ENCODE measurements at places on chromosomes 7 and 10.

GRCh38 chr7:23207021-23207420 lies 25.2 kb downstream of the NUP42 start:
- no peak for DNase-seq

DNA sequence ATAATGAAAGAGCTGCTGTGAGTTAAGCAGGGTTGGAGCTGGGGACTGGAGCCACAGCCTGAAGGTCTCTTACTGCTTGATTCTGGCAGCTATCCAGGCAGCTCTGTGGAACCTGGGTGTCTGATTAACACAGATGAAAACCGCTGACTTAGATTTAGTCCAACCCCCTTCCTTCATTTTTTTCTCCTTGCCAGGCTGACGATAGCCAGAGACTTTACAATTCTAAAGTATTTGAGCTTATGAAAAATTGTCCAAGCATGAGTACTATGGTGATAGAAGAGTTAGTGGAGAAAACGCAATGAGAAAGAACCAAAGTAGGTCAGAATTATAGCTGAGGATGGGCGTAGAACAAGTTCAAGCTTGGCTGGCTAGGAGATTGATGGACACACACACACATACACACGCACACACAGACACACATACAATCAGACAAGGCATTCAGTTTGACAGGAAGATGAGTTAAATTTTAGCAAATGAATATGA lies 13.5 kb upstream of the GPR85 start:
- no peak for DNase-seq

- no peak for DNase-seq
These were observed 54.7 kb downstream of the STEAP1B start for GRCh38 chr7:22445140-22445743.

DNA sequence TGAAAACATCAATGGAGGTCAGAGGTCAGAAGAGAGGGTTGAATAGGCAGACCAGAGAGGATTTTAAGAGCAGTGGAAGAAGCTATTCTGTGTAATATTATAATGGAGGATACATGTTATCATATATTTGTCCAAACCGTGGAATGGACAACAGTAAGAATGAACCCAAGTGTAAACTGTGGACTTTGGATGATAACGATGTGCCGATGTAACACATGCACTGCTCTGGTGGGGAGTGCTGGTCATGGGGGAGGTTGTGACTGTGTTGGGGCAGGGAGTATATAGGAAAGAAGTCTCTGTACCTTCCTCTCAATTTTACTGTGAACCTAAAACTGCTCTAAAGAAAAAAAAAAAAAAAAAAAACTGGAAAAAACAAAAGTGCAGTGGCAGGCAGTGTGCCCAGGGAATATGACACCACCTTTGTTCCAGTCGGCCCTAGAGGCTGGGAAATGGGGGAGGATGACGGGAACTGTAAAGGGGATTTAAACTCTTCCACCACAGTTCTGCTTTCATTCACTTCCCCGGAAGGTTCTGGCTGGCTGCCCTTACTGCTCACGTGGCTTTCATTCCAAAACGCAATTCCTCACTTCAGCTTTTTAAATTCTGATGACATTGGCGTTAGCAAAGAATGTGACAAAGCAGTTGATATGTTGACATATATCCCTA lies 113.7 kb upstream of the ANKRD1 start:
- no peak for DNase-seq

DNA sequence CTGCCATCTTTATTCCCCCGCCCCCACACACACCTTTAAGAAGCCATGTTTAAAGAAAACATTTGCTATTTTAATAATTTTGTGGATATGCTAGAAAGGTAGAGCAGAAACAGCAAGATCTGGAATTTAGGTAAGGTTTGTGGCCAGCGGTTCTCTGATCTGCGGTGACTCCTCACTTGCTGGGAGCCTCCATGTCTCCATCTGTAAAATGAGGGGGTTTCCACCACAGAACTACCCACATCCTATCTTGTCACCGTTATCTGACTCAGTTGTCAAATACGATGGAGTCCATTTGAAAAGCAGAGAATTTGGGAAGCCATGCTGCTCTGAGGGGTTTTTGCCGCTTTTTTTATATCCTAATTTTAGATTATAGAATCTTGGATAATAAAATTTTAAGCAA lies 23.3 kb downstream of the MACC1 start:
- DNase-seq, result no peak

DNA sequence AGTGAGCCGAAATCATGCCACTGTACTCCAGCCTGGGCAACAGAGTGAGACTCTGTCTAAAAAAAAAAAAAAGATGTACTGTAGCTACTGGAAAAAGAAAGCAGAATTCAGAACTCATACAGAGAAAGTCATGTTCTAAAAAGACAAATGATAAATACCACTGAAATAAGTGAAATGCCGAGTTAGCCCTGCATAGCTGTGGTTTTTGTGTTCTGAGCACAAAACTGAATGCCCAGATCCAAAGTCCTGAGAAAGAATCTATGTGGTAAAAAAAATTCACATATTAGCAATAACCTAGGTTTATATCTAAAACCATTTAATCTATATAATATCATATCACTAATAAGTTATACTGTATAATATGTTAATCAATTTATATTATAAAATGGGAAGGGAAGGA lies 29.3 kb upstream of the HECW1 start:
- no peak for DNase-seq

DNA sequence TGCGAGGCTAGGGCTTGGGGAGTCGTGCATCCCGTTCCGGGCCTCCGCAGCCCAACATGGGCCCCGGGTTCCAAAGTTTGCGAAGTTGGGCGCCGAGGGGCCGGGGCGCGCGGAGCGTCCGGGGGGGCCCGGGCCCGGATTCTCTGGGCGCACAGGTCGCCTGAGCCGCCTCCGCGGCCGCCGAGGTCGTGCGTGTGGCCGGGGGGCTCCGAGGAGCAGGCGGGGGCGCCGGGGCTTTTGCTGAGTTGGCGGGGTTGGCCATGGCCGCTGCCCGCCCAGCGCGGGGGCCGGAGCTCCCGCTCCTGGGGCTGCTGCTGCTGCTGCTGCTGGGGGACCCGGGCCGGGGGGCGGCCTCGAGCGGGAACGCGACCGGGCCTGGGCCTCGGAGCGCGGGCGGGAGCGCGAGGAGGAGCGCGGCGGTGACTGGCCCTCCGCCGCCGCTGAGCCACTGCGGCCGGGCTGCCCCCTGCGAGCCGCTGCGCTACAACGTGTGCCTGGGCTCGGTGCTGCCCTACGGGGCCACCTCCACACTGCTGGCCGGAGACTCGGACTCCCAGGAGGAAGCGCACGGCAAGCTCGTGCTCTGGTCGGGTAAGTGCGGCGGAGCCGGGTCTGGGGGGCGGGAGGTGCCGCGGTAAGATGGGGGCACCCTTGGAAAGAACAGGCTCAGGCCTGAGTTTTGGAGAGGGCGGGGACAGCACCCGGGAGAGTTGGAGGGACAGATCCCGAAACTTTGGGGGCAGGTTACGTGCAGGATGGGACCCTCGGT lies 643 bp downstream of the SMO start:
- no peak for DNase-seq
